Activated T-helper 9 cell treated with anti-CD3 and anti-CD28 coated beads, Interleukin-2, amount 50 U/mL, for 16 hours (primary cell): ENCODE measurements at places on chromosomes 12 and 14.

GRCh38 chr12:104750061-104750460 lies 208.0 kb downstream of the SLC41A2 start:
- no peak for DNase-seq

DNA sequence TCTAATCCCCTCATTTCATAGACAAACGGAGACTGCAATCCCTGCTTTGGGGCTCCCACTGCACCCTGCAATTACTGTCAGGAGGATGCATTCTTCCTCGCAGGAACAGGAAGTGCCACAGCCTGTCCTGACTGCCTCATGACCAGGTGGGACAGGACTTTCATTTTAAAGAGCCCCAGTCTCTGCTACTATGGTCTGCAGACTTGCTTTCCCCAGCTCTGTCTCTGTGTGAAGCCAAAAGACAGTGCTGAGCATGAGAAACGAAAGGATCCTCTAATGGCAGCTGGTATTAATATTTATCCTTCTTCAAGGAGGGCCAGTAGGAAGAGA lies 60.0 kb upstream of the PNMA1 start:
- DNase-seq, result no peak

DNA sequence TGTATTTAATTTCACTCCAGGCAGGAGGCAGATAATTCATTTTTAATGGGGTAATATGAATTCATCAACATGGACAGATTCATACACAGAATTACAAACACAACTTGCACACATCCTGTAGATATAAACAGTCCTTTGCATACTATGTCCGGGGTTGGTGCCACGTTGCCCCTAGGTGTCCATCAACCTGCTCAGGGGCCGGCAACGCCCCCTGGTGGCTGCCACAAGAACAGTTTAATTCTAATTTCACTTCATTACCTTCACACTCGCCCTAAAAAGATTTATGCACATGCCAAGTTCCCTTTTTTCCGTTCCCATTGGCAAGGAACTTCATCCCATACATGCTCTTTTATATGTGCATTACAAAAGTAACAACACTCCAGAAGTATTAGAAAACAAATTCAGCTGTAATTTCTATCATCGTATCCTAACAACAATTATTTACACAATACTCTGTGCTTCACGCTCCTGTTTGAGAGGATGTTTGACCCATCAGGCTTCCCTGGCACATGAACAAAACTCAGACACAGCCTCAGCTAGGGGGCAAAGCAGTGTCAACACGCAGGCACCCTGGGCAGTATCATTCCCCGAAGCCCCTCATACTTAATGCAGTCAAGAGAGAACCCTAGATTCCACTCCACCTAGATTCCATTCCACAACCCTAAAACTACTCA lies 15.5 kb downstream of the MANSC1 start:
- peak; percentile 48 for DNase-seq

DNA sequence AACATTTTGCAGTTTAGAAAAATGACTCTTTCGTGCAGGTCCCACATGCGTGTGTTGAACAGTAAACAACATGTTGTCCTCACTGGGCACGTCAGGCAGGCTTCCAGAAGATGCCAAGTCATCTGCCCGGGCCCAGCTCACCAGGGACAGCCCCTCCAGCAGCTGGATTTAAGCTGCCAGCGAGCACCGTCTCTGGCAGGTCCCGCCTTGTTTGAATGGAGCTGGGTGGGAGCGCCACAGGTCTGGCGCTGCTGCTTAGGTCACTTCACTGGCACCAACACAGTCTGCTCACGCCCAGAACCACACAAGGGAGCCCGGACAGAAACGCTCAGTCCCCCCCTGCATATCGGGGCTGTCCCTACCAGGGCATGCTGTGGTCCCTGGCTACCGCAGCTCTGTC lies 33.1 kb upstream of the MMP17 start:
- DNase-seq, result no peak

GRCh38 chr12:49345825-49346658 lies 646 bp upstream of the DNAJC22 start:
- no peak for DNase-seq

DNA sequence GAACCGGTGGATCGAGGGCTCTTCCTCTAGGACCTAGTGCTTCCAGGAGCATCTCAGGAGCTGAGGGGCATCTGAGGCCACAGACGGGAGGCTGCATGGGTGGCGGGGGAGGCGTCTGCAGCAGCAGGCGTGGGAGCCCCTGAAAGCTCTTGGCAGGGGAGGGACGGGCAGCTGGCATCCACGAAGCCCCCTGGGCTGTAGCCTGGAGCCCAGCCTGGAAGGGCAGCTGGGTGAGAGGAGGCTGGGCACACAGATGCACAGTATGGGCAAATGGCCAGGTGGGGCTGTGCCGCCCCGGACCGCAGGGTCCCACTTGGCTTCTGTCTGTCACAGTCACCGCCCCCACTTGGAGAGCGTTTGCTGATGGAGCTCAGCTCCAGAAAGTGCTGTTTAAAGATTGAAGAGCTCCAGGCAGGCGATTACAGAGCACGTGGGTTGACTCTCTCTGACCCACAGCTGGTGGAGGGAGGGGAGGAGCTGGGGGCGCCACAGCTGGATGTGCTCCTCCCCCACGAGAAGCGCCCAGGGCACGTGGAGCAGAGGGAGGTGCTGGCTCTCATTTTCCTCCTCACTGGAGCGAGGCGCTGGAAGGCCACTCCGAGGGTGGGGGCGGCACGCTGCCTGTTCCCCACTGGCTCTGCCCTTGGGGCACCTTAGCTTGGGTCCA lies 155.0 kb upstream of the C14orf180 start:
- no peak for DNase-seq

DNA sequence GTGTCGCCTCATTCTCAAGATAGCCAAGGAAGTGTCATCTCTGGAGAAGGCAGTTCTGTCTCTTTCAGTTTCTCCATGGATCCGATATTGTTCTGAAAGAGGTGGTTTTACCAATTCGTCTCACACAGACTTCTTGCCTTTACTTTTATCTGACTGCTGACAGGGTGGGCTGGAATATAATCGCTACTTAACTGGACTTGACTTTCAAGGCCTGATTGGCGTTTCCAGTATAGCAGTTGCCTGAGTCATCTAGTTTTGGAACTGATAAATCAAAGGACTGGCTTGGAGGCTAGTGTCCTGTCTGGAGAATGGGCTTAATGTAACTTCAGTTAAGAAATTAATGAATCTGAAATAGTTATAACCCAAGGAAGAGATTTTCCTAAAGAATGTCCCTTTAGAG lies 21.6 kb downstream of the PRKCH start:
- DNase-seq, result no peak

DNA sequence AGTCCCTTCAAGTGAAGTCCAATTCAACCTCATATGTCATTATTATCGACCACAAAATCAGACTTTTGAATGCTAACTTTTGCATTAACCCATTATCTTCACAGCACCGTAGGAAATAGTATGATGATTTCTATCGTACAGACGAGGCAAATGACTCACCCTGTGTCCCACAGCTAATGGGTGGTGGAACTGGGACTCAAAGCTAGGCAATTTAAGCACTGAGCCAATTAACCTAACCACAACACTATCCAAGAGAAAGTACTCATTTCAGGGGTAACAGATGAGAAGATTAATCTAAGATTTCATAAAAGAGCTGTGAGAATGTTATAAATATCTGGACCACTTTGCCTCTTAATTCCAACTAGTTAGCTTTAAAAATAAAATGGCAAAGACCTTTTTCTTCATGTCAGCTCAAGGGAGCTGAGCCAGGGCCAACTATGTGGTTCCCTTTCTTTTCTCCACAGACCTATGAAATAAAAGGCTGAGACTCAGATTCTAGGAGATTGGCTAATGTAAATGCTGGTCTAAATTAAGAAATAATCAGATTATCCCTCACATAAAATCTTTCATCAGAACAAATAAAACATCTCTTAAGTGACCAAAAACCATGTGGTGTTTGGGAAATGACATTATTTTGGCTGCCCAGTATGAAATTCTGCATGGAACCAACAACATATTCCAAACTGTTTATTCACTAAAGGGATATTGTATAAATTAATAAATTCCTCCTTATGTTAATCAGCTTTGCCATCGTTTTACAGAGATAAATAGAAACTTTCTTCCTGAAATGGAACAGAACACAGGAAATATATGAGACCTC lies 4.9 kb downstream of the PTGER2 start:
- no peak for DNase-seq

DNA sequence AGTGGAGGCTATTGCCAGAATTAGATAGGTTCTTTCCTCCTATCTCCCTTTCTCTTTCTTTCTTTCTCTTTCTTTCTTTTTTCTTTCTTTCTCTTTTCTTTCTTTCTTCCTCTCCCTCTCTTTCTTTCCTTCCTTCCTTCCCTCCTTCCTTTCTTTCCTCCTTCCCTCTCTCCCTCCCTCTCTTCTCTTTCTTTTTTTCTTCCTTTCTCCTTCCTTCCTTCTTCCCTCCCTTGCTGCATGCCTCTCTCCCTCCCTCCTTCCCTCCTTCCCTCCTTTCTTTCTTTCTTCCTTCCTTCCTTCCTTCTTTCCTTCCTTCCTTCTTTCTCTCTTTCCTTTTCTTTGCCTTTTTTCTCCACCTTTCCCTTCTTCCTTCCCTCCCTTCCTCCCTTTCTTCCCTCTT lies 16.4 kb upstream of the MDGA2 start:
- DNase-seq, result no peak

GRCh38 chr12:129870796-129871195 lies 33.0 kb downstream of the TMEM132D start:
- DNase-seq, result no peak

GRCh38 chr12:83404521-83404920 lies 717.8 kb downstream of the TMTC2 start:
- no peak for DNase-seq

GRCh38 chr12:67306712-67307111 lies 37.6 kb downstream of the CAND1 start:
- DNase-seq, result no peak

DNA sequence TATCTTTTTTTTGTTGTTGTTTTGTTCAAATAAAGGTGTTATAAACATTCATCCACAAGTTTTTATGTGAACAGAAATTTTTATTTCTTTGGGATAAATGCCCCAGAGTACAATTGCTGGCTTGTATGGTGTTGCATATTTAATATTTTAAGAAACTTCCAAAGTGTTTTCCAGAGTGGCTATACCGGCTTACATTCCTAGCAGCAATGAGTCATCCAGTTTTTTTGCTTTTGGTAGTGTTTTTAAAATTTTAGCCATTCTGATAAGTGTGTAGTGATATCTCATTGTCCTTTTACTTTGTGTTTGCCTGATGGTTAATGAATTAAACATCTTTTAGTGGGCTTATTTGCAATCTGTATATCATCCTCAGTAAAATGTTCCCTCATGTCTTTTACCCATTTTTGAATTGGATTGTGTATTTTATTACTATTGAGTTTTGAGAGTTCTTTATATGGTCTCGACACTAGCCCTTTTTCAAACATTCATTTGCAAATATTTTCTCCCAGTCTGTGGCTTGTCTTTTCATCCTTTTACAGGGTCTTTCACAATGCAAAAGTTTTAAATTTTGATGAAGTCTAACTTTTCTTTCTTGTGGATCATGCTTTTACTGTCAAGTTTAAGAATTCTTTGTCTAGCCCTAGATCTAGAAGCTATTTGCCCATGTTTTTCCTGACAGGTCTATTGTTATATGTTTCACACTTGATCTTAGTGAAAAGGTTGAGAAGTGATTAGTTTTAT lies 29.5 kb downstream of the PPP4R4 start:
- DNase-seq, result no peak

- no peak for DNase-seq
Observed at GRCh38 chr14:68817506-68818212, 24.8 kb upstream of the ZFP36L1 start.

GRCh38 chr14:96217376-96217913 lies 12.8 kb downstream of the BDKRB2 start:
- DNase-seq, result no peak

- peak; percentile 92 for DNase-seq
Observed at GRCh38 chr12:2004113-2004929, at the start of gene DCP1B. TSS of gene DCP1B (minus strand) at chr12:2004457. CDS start at chr12:2004431, 26 bp downstream.

DNA sequence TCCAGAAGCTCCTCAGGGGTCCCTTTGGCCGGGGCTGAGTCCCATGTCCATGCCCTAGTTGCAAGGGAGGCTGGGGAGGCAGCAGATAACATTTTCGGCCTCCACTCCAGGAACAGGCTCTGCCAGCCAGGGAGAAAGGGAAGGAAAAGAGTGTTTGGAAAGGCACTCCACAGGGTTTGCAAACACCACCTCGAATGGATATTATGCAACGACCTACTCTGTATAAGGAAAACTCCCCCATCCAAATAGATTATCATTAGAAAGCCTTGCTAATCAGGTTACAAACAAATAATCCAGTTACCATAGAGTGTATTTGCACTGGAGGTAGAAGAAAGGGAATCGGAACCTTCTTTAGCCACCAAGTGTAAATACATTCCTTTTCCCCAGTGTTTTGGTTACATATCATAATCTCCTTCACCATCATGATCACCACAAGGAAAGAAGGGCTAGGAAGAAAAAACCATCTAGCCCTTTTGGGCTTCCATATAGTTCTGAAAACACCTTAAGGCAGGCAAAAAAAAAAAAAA lies 40.4 kb downstream of the TMCC3 start:
- no peak for DNase-seq

- DNase-seq, result no peak
Observed at GRCh38 chr12:52046859-52047258, 4.4 kb upstream of the NR4A1 start.

DNA sequence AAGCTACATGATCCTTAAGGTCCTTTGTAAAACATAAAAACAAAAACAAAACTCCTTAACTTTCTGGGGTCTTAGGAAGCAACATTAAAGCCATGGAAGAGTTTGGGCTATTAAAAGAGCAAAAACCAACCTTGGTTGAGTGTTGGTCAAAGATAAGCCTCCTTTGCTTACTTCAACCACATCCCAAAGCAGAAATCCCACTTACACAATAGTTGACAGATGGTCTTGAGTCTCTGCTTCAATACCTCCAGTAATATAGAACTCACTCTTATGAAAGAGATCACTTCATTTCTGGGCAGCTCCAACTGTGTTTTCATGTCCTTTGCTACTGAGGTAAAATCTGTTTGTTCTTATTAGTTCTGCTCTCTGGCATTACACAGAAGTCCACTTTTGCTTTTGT lies 125.8 kb downstream of the SLC38A4 start:
- DNase-seq, result no peak

DNA sequence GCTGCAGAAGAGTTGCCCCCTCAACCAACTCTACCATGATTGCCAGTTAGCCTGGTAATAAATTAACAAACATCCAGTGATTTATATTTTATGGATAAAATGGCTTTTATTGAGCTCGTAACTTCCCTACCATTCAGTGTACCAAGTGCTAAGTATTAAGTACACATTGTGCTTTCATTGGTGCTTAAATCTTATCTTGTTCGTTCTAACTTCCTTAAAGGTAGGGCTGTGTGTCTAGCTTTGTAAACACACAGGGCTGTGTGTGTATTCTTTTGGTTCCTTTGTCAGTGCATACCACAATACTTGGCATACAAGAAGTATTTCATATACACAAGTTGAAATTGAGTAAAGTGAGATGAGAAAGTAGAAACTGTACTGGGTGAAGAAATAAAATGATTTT lies 80.4 kb downstream of the KCNC2 start:
- no peak for DNase-seq
